ENCODE measurements at places on chromosomes 3 and 15. TPM values are rescaled to one million over a fixed set of nuclear protein-coding genes. Genes with fewer than 3 reads are reported as not detected.

The LRRC2 gene
- 4.1 TPM for total RNA-seq

The DNAJA4 gene
- total RNA-seq, result 32.1 TPM

The NMD3 gene
- total RNA-seq, result 52.3 TPM

The FGD5 gene
- 35.8 TPM for total RNA-seq

The GOLGA6L7 gene
- total RNA-seq, result not detected

The DNAJC19 gene
- total RNA-seq, result 34.8 TPM

The CGNL1 gene
- total RNA-seq, result 40.1 TPM

The CRABP1 gene
- total RNA-seq, result 13.6 TPM

The KNL1 gene
- total RNA-seq, result 13.7 TPM

The CD86 gene
- 5.2 TPM for total RNA-seq

The LRRC49 gene
- 28.7 TPM for total RNA-seq

The OR4F6 gene
- total RNA-seq, result not detected

The ABHD2 gene
- total RNA-seq, result 48.5 TPM

The TERC gene
- 608 TPM for total RNA-seq

The MBD4 gene
- total RNA-seq, result 33.9 TPM

The CAMK1 gene
- total RNA-seq, result 29.7 TPM

The PARP6 gene
- 54.0 TPM for total RNA-seq

Data from metanephros (tissue), 2 donors.